ENCODE measurements at places on chromosomes 6 and 20.

DNA sequence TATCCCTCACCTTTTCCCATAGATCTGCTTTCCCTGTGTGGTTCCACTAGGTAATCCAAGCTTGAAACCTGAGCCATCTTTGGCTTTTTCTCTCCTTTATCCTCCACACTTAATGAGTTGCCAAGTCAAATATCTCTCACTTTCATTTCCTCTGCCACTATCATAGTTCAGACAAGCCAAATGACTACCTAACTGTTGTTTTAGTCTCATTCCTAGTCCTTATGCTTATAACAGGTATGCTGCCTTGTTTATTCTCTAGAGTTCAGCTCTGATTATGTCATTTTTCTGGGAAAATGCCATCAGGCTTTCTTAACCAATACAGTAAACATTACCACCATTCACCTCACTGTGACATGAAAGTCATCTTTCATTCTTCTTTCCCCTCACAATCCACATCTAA lies 6.5 kb downstream of the EFHC1 start:
- DNase-seq, result peak; percentile 10

DNA sequence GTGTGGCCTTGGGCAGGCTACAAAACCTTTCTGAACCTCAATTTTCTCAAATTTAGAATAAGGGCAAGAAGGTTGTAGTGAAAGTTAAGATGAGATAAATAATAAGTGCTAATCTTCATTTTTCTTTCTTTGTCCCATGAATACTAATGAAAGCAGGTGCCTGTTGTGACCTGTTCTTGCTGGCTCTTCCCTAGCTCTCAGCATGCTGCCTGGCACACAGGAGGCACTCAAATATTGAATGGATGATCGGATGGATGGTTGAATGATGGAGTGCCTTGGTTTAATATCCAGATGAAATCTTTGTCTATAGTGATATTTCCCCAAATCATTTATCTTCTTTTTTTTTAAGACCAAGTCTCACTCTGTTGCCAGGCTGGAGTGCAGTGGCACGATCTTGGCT lies 15.0 kb downstream of the PBOV1 start:
- DNase-seq, result no peak

DNA sequence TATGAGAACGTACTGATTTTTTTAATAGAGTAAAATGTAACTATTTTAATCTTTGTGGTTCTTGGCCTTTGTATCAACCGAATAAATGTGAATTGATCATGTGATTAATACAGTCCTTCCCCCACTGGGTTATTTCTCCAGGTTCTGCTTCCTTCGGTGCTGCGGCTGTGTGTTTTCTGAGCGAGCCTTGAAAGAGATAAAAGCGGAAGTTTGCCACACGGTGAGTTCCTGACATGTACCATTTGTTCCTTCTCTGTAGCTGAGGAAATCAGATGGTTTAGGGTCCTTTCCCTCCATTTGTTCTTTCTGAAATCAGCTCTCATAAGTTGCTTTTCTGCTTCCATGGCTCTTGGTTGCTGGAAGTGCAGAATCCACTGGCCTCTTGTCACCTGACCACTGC lies 15.5 kb downstream of the RTF2 start:
- DNase-seq, result no peak

DNA sequence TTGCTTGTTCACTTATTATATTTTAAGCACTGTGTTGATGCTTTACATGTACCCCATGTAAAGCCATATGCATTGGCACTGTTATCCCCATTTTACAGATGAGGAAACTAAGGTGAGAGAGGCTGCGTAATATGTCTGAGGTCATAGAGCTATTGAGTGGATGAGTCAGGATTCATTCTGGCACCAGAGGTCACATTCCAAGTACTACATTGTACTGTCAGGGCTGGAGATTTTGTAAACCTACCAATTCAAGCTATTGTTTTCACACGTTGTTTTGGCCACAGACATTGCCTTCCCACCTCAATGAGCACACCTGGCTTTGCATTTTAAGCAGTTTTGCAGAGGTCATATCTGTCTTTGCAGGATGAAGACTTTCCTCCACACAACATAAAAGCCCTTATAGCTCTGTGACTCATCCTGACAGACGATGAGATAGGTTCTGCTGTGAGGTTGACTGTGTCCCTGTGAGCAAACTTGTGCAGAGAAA lies 33.2 kb downstream of the ANKS1A start:
- DNase-seq, result peak; percentile 73

DNA sequence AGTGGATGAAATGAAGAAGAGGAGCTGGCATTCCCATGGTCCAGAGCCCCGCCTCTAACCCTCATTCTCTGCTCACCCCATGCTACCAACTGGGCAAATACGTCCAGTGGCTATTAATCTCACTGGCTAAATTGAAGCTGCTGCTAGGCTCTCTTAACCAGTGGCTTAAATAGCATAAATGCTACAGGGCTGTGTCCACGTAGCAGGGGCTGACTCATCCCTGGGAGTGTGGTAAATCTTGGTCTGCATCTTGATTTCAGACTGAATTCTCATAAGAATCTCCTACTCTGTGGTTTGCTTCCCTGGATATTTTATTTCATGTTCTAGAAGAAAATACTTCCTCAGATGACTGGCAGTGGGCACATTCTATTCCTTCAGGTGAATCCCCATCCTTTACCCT lies 193.1 kb upstream of the ARG1 start:
- no peak for DNase-seq

- DNase-seq, result peak; percentile 46
Measured at GRCh38 chr6:18262702-18263417, 1.5 kb downstream of the DEK start.

- DNase-seq, result peak; percentile 55
Measured at GRCh38 chr6:123802351-123802696, 1.3 kb upstream of the NKAIN2 start.

DNA sequence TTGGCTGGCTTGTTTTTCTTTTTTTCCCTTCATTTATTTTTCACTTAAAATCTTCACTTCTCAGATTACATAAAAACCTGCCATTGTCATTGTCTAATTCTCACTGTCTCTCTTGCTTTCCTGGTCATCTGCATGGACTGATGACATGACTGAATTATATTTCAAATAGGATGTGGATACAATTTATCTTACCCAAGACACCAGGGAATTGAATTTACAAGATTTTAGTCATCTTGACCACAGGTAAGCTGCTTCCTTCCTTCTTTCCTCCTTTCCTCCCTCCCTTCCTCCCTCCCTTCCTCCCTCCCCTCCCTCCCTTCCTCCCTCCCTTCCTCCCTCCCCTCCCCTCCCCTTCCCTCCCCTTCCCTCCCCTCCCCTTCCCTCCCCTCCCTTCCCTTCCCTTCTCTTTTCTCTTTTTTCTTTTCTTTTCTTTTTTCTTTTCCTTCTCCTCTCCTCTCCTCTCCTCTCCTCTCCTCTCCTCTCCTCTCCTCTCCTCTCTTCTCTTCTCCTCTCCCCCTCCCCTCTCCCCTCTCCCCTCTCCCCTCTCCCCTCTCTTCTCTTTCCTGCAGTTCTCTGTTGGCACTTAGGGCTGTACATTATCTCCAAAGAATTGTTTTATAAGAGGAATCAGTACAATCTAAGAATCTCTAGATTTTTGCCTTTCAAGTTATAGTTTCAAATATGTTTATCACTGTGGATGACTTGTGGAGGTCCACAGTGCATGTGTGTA lies 171.5 kb downstream of the CARMIL1 start:
- no peak for DNase-seq

- DNase-seq, result no peak
Measured at GRCh38 chr6:90294614-90294988, 2.0 kb downstream of the BACH2 start.

- DNase-seq, result no peak
Measured at GRCh38 chr20:57049296-57049695, 217.1 kb downstream of the BMP7 start.

- no peak for DNase-seq
Measured at GRCh38 chr6:119346450-119346849, 3.1 kb downstream of the MAN1A1 start.

DNA sequence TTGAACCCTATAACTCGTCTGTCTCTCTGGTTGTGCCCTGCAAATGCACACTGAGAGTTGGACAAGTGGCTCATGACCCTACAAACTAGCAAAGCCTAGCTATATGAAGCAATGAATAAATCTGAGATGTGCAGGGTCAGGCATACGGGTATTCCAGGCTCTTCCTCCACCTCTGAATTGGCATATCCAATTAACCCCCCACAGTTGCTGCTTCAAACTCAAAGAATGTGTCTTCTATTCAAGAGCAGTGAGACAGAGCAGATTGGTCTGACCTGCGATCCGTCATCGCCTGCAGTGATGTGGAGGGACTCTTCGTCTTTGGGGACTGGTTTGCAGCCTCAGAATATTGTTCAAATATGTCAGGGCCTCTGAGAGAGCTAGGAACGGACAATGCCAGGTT lies 59.8 kb downstream of the LAMP5 start:
- DNase-seq, result no peak

Data from DMS53 (cell line).